ENCODE measurements at places on chromosomes 3 and 15. TPM values are rescaled to one million over a fixed set of nuclear protein-coding genes. Genes with fewer than 3 reads are reported as not detected.

DNA sequence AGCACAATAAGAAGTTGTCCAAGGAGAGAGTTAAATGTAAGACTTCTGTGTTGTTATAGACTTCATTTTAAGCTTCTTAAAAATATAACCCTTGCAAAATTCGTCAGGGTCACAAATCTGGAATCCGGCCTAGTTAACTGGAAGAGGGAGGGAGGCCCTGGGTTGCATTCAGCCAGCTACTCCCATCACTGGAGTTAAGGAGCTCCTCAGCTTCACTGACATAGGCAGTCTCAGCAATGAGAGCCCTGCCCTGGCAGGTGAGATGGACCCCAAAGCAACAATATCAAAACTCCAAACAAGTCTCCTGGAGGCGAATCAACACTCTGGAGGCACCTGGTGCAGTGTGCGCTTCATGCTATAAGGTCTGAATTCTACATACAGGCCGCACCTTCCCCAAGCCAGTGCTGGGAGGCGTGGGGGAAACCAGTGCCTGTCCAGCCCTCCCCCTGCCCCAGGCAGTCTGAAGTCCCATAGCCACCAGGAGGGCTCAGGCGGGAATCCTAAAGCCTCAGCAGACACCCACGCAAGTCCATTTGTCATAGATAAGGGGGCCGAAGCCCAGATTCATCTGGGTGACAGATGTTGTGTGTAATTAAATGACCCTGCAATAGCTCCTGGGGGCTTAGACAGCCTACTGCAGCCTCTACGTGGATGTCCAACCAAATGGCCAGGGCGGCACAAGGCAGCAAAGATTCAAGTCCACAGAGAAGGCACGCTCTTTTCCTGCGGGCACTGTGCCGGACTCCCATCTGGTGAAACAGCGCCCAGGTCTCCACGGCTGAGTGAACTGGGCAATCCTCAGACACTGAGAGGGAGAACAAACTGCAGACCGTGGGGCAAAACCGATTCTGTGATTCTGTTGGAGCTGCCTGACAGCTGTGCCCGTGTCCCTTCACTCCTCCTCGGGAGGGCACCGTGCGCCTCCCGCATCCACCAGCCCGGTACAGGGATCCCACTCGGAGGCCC is 64.9 kb downstream of the ATP10A start:
- peak; percentile 62 for DNase-seq

Gene UROC1
- not detected for total RNA-seq

Gene POMGNT2
- total RNA-seq: 15.6 TPM

GRCh38 chr15:68620721-68621527 is 42.1 kb downstream of the CORO2B start:
- DNase-seq: peak; percentile 88

DNA sequence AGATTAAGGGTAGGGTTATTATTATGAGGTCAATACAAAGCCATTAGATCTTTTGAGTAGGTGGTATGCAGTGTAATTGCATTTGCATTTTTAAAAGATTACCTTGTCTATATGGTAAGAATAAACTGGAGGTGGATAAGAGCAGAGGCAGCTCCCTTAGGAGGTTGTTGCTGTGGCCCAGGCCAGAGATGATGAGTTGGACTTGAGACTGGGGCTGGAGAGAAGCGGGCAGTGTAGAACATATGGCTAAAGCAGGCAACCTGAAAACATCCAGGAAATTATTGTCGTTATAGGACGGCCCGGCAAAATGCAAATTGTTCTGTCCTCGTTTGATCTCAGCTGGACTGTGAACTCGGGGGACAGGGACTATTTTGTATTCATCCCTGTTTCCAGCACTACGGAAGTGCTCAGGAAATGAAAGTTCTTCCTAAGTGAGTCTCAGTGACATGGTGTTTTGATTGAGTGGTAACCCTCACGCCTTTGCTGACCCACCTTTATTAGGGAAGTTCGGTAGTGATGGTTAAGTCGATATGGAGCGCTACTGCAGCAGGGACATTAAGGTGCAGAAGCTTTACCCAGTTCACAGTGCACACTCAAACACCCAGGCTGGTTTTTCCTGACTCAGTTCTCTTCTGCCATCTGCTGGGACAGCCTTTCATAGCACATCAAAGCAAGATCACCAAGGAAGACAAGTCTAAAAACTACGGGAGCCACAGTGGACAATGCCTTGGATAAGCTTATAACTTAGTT is 27.2 kb upstream of the VPS33B start:
- peak; percentile 83 for DNase-seq

Gene IRAK2
- 6.3 TPM for total RNA-seq

Gene TM4SF1
- total RNA-seq: 90.2 TPM

GRCh38 chr3:20648294-20648693 is 462.3 kb upstream of the SGO1 start:
- no peak for DNase-seq

- DNase-seq: no peak
These were observed 285.1 kb upstream of the STAC start for GRCh38 chr3:36095238-36095637.

DNA sequence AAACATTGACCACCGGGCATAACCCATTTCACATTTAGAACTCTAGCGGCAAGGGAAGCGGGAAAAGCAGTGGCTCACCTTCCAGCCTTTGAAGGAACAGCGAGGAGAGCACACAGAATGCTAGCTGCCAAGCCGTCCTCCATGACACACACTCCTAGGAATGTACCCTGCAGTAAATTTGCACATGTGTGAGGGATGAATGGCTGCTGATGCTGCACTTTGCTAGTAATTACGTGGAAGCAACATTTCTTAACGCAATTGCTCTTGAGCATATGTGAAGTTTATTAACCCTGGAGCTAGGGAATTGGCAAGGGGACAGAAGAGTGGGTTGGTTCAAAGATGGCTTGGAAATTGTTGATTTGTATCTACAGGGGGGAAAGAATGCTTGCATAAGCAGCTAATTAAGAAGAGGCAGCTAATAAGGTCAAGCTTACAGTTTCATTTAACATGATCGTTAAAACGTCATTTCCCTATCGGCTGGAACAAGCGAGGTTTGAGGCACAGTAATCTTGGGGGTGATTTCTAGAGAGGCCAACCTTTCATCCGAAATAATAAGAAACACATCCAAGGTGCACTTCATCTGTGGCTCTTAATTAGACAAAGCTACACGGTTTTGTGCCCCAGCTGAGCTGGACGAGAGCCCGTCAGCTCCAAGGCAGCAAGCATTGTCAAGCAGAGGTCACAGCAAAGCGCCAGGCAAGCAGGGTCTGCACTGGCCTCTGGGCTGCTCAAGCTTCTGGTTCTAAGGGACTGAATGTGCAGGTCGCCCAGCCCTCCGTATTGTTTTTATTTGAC is 123.4 kb downstream of the CHSY1 start:
- DNase-seq: peak; percentile 76

DNA sequence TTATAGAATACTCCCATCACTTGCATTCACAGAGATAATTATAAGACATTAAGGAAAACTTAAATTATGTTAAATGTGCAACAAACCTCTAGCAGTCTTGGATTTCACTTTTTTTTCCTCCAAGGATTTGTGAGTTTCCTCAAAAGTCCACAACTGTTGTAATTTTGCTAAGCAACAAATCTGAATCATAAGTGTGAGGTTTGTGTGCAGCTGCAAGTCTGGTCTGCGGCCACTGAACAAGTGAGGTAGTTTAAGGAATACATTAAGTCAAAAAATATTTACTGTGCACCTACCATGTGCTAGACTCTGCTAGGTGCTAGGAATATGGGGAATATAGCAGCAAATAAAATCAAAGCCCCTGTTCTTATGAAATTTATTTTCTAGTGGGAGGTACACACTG is 70.2 kb downstream of the LRRC28 start:
- DNase-seq: no peak

DNA sequence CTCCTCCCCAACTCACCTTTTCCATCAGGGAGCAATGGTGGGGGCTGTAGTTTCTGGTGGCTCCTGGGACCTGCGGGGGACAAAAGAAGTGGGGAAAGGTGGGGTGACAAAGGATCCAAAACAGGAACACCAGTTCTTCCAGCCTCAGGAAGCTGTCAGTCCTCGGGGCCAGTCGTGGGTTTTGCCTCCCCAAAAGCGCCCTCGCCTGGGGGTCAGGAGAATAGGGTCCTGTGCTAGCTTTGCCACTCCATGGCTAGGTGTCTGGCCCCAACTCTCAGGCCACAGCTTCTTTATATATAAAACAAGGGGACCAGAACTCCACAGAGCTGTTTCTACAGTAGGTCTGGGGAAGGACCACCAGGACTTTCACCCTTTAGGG is 4.0 kb downstream of the CCDC9B start:
- no peak for DNase-seq

GRCh38 chr3:55816794-55817576 is 329.9 kb upstream of the WNT5A start:
- no peak for DNase-seq

All from tongue (tissue), 3 donors.